Activated naive CD4-positive, alpha-beta T cell treated with anti-CD3 and anti-CD28 coated beads, Interleukin-2, amount 50 U/mL, for 16 hours (primary cell): ENCODE measurements at places on chromosomes 13 and 19.

DNA sequence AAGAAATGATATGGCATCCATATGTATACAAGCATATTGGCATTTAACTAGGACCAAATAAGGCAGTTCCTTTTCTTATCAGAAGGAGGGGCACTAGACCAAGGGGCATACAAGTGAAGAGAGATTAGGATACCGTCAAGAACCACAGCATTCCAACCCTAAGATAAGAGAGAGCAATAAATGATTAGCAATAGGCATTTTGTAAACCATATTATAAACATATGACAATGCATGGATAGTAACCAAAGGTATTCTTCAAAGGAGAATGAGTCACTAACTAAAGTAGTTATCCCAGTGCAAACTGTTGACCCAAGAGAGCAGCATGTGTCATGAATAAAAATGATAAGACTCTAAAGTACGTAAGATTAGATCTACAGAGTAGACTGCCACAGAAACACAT is 500.9 kb upstream of the HTR2A start:
- DNase-seq: no peak

GRCh38 chr19:1296575-1297271 is 11.1 kb downstream of the EFNA2 start:
- no peak for DNase-seq

GRCh38 chr13:43977911-43978310 is 98.2 kb downstream of the LACC1 start:
- no peak for DNase-seq

DNA sequence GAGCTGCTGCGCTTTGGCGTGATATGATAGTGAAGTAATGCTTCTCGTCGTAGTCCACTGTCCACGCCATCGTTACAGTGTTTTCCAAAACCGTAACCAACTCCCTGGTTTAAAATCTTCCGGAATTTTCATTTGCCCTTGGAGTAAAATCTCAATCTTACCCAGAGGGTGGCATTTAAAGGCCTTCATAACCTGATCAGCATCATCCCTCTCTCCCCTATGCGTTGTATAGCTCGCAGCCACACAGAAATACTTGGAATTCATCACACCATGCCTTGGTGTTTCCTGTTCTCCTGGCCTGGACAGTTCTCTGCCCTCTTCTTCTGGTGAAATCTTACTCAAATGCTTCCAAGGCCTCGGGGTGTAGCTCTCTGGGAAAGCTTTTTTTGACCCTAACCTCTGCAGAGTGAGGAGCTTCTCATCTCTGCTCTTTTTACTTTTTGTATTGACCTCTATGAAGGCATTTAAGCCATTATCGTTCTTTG is 839 bp downstream of the MPHOSPH8 start:
- DNase-seq: no peak

- DNase-seq: no peak
Observed at GRCh38 chr13:28566283-28566682, 71.4 kb upstream of the FLT1 start.

DNA sequence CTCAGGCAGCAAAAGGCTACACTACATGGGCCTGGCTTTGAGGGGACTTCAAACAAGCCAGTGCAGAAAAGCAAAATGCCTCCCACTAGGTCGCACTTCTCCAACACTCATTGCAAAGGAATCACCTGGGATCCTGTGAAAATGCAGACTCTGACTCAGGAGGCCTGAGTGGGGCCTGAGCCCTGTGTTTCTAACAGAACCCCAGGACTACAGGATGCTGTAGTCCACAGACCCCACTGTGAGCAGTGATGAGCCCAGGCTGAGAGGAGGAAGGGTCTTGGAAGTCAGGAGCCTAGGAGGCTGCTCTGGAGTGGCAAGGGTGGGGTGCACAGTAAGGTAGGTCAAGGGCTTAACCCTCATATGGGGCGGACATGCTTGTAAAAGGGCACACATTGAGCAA is 46.7 kb upstream of the SERP2 start:
- DNase-seq: no peak

DNA sequence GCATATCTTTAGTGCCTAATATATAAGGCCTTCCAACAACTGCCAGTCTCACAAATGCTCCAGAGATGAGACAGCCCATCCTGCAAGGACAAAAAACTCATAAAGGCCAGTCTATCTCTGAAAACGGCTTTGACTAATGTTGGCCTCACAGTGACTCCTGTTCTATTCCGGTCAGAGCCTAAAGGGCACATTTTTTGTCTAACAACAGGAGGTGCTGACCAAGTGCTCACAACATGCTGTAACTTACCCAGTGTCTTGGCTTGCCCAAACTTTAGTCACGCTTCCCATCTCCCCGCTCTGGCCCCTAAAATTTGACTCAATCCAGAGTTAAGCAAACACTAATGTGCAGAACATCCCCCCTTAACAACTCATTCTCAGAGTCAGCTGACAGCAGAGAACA is 1411.2 kb upstream of the MIR17HG start:
- DNase-seq: no peak

DNA sequence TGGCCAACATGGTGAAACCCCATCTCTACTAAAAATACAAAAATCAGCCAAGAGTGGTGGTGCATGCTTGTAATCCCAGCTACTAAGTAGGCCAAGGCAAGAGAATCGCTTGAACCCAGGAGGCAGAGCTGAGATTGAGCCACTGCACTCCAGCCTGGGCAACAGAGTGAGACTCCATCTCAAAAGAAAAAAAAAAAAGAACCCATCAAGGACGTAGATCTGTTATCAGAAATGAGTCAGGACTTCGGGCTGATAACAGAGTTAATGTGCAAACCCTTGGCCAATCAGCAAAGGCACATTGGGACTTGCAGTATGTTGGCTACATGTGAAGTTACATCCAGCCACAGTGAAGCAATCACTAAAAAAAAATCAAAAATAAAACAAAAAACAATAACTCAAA is 4.8 kb upstream of the LGALS7B start:
- DNase-seq: no peak

DNA sequence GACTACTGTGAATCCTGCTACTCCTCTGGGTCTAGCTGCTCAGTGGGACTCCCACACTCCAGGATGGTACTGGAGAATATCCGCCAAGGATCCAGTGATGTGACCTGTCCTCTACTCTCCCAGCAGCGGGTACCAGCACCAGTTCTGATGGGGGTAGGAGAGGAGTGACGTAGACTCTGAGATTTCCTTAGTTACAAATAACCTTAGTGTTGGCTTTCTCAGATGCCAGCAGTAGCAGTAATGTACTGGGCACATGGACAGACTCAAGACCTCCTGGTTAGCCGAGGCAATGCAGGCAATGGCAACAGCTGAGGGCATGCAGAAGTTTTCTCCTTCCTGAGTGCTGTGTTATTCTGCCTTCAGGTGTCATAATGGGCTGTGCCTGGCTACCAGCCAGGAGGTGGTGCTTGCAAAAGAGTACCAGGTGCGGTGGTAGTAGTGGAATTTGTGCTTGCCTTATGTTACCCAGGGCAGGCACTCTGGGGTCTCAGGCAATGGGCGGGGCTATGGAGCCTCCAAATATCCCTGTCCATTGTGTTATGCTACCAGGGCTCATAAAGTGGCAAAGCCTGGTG is 105.3 kb upstream of the KLF5 start:
- DNase-seq: no peak

GRCh38 chr19:52086481-52086880 is 9.1 kb downstream of the ZNF841 start:
- no peak for DNase-seq
